ENCODE measurements at places on chromosomes 6 and 20. TPM values are rescaled to one million over a fixed set of nuclear protein-coding genes. Genes with fewer than 3 reads are reported as not detected.

Gene ZBTB2
- polyA plus RNA-seq = 13.0 TPM

Gene MYLIP
- polyA plus RNA-seq = 45.0 TPM

Gene GTSF1L
- 244 TPM for polyA plus RNA-seq

Gene ULBP1
- 2.3 TPM for polyA plus RNA-seq

Gene TCP11
- polyA plus RNA-seq = 1,044 TPM

DNA sequence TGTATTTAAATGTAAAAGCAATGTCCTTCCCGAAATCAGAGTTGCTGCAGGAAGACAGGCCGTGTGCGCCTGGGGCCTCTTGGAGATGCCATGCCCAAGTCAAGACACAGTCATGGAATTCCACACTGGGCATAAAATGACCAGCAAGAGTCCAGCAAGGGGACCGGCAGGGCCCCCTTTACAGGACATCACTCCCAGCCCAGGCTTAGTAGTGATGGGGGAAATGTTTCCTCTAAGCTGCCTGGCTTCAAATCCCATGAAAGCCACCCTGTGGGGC lies 1.9 kb upstream of the PPP1R3G start:
- DNase-seq = no peak
- H3K4me1 ChIP-seq = peaks cover 7% of the 10 kb centered on the region
- no peaks in the 10 kb centered on the region for H3K36me3 ChIP-seq
- no peak overlapping the region for H3K27ac ChIP-seq
- no peak overlapping the region for H3K4me3 ChIP-seq
- H3K27me3 ChIP-seq = no peaks in the 10 kb centered on the region

- peak overlapping the region; percentile 52 for H3K4me3 ChIP-seq
- no peaks in the 10 kb centered on the region for H3K4me1 ChIP-seq
- peak overlapping the region; percentile 54 for H3K27ac ChIP-seq
- no peaks in the 10 kb centered on the region for H3K36me3 ChIP-seq
Measured at GRCh38 chr6:84762220-84763002, 2.0 kb downstream of the TBX18 start.

GRCh38 chr6:143733510-143733909 lies 55.7 kb downstream of the PHACTR2 start:
- DNase-seq = no peak
- no peaks in the 10 kb centered on the region for H3K36me3 ChIP-seq
- H3K4me1 ChIP-seq = peaks cover 5% of the 10 kb centered on the region
- no peak overlapping the region for H3K4me3 ChIP-seq
